SK-N-DZ (cell line): ENCODE measurements at places on chromosomes 5 and 9.

DNA sequence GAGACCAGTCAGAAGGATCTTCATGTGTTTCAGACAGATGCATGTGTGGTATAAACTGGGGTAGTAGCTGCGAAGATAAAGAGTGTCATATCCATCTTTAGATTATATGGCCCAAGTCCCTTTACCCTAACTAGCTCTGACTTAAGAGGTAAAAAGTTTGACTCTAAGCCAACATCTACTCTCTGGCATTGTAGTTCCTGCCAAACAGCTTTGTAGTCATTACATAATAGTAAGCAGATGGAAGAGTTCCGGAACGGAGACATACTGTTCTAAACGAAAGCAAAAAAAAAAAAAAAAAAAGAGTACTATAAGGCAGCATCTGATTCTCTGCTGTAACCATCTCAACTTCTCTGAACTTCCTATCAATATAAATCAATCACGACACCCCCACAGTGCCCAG lies 48.8 kb downstream of the CEMIP2 start:
- DNase-seq: no peak

GRCh38 chr5:176621661-176622079 lies 8.7 kb downstream of the SNCB start:
- no peak for DNase-seq

- DNase-seq: no peak
Measured at GRCh38 chr9:37192803-37193202, 72.4 kb downstream of the ZCCHC7 start.

- no peak for DNase-seq
Measured at GRCh38 chr9:121612511-121612998, 38.9 kb upstream of the DAB2IP start.

- no peak for DNase-seq
Measured at GRCh38 chr9:91834740-91835139, 115.3 kb downstream of the ROR2 start.

DNA sequence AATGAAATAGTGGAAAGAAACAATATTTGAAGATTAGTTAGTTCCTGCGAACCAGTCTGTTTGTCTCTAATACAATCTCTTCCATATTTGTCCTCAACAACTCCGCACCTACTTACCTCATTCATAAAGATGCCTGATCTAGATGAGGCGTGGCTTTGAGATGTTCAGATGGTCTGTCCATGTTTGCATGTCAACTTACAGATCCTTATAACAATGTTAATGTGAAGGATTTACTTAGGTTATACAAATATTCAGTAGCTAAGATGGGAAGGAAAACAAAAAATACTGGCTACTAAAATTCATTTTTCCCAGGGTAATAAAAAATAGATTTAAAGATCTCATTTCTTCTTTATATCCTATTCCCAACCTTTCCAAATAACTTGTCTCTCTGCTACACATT lies 8.3 kb downstream of the CDC14B start:
- DNase-seq: no peak

DNA sequence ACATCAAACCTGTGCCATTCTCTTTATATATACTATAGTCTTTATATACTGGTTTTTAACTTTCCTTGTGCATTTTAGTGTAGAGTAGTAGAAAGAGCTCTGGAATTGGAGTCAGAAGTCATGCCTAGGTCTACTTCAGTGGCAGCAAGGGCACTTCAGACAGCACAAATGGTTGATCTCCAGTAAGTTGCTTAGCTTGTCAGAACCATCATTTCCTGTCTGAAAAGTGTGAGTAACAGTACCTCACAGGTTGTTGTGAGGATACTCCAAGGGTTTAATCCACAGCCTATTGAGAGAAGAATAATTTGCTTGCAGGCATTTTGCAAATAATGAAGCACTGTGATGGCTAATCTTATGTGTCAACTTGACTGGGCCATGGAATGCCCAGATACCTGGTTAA lies 95.8 kb upstream of the NR4A3 start:
- DNase-seq: no peak

DNA sequence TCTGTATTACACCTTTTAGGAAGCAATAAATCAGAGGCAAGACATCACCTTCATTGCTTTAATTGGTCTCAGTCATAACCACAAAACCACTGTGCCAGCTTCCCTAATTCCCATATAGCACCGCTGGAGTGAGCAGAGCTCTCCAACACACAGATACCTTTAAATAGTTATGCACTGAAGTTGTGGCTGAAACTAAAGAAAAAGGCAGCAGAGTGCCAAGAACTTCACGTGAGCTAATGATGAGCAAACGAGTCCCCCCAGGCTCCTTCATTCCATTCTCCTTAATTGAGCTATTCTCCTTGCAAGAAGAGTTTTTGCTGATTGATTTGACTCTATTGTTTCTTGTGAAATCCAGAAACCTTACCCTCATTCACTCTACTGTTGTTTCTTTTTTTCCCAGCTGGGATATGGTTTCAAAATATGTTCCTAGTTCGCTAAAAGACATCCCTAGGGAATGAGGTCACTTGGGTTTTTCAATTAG lies 501.5 kb downstream of the SPATA31D1 start:
- no peak for DNase-seq
